ENCODE measurements at places on chromosomes 16 and 17.

DNA sequence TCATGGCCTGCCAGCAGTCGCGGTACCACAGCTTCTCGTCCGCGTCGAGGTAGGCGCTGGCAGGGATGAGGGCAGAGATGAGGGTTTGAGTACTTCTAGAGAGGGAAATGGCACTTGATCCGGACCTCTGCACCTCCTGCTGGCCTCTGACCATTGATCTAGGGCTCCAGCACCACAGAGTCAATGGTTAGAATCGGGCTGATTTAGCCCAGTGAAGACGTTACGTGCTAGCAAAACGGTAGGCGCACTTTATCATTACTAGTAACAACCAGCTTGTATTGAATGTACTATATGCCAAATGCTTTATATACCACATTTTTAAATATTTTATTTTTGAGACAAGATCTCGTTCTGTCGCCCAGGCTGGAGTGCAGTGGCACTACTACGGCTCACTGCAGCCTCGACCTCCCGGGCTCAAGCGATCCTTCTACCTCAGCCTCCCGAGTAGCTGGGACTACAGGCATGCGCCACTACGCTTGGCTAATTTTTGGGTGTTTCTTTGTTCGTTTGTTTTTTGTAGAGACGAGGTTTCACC lies 526 bp downstream of the TSNAXIP1 start:
- DNase-seq: no peak

GRCh38 chr16:64364894-64365293 lies 757.0 kb downstream of the CDH11 start:
- DNase-seq: no peak

DNA sequence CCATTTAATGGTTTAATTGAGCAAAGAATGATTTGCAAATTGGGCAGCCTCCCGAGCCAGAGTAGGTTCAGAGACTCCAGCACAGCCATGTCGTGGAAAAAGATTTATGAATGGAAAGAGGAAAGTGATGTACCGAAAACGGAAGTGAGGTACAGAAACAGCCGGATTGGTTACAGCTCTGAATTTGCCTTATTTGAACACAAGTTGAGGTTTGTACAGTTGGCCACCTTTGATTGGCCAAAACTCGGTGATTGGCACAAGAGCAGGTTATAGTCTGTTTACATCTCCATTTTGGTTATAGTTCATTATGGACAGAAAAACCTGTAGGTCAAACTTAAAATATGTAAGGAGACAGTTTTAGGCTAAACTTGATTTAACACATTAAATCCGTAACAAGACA lies 44.5 kb downstream of the TENT4B start:
- DNase-seq: no peak

DNA sequence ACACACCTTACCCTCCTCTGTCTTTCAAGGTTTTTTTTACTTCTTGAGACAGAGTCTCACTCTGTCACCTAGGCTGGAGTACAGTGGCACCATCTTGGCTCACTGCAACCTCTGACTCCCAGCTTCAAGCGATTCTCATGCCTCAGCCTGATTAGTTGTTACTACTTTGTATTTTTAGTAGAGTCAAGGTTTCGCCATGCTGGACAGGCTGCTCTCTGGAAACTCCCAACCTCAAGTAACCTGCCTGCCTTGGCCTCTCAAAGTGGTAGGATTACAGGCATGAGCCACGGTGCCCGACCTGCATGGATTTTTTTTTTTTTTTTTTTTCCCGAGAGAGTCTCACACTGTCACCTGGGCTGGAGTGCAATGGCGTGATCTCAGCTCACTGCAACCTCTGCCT lies 273.2 kb downstream of the RBFOX1 start:
- DNase-seq: no peak

DNA sequence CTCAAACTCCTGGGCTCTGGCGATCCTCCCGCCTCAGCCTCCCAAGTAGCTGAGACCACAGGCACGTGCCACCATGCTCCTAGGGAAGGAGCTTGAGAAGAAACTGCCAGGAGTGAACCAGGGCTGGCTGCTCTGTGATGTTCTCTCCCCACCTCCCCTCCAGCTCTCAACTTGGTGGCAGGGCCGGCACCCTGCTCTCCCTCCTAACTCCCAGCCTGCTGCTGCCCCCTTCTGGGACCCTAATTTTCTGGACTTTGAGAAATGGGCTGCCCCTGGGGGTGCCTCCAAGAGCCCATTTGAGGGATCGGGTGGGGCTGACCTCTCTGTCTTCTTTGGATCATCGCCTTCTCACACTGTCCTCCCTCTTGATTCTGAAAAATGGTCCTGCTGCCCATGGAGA lies 14.9 kb upstream of the STAT3 start:
- no peak for DNase-seq

- no peak for DNase-seq
Observed at GRCh38 chr16:10667239-10667638, 27.5 kb downstream of the TEKT5 start.

GRCh38 chr17:62626719-62627218 lies 701 bp upstream of the MRC2 start:
- peak; percentile 56 for DNase-seq

DNA sequence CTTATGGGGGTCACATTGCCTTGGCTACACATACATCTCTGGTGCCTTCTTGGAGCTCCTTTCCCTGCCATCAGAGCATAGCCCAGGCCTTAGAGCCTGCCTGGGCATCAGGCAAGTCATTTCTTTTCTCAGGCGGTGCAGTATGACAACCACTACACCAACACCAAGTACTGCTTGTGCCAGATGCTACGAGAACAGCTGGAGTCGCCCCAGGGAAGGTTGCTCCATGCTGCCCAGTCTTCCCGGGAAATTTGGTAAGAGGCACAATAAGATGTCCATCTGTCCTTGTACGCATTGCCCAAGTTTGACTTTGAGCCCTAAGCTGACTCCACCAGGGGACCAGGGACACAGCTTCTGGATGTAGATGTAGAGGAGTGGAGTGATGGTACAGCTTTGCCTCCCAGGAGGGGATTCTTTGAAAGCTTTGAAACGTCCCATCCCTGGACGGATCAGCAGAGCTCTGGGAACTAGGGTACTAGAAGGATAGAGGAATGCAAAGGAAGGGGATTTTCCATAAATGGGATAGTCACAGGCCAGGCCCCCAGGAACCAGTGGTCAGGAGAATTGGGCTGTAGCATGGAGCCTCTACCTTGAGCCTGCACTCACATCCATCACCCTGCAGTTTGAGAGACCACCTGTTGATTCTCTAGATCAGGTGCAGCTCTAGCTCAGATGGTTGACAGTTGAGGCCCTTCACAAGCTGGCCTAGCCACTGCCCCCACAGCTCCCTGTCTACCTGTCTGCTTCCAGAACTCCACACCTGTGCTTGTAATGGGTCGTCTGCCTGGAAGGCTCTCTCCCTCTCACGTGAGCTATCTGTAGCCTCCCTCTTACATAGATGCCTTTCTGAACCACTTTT lies 11.0 kb upstream of the NFATC3 start:
- DNase-seq: no peak

- peak; percentile 58 for DNase-seq
Observed at GRCh38 chr16:89922477-89922883, 662 bp upstream of the TUBB3 start.

DNA sequence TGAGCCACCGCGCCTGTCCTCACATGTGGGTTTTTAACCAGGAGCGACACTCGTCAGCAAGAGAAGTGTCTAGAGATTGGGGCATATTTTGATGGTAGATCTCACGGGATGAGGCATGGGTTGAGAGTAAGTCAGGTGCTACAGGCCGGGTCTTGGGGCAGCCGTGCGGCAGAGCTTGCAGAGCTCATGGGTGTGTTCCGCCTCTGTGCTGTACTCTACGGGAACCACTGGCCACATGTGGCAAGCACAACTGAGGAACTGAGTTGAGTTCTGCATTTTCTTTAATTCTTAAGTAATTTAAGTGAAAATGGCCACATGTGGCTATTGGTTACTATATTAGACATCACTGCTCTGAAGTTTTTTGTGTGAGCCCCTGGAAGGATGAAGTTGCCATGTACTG lies 9.6 kb downstream of the CLUAP1 start:
- DNase-seq: no peak

GRCh38 chr16:50322333-50322732 lies 46.5 kb downstream of the BRD7 start:
- no peak for DNase-seq

DNA sequence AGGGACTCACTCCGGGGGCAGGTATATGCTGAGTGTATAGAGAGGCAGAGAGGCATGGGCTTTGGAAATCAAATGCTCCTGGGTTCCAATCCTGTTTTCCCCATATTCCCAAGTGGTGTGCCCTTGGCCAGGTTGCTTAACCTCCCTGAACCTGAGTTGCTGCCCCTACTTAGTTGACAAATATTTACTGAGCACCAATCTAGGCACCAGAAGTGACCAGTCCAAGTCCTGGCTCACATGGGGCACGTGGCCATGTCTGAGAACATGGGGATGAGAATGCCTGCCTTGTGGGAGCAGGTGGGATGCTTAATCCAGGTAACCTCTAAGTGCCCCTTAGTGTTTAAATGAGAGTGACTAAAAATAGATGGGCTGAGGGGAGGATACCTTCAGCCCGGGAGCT lies 4.2 kb downstream of the SOCS3 start:
- no peak for DNase-seq

- DNase-seq: peak; percentile 37
Observed at GRCh38 chr16:28974007-28974436, 556 bp upstream of the SPNS1 start.

- DNase-seq: peak; percentile 33
Observed at GRCh38 chr17:19867329-19868078, at the start of gene ULK2. Gene ULK2, minus strand, starts transcription at chr17:19867936. Its CDS starts 519 bp downstream, at chr17:19867417.

DNA sequence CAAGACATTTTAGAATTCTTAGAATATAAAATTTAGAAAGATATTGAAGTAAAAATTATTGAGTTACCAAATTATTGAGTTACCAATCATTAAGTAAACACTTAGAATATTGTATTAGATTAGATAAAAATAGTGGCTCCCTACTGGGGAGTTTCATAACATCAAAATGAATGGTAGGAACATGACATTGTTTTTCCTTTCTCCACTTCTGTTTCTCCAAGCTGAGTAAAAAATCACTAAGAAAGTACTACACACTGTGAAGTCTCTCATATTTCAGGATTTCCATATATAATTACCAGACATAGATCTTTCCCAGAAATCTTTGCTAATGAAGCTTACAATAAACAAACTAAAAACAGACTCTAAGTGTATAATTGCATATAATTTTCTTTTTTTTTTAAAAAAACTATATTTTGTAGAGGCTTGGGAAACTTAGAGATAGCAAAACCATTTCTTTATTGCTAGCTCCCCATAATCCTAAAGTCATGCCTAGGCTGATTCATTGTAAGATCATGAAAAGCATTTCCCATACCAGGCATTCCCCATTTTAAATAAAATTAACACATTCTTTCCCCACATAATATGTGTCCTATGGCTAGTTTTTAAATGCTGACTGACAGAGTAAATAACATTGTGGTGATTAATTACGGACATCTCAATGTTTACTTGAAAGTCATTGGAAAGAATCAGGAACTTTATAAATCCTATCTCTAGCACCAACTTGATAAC lies 1408.7 kb upstream of the GOT2 start:
- no peak for DNase-seq

- no peak for DNase-seq
Observed at GRCh38 chr16:66120656-66121055, 245.8 kb upstream of the CDH5 start.

- no peak for DNase-seq
Observed at GRCh38 chr16:82384017-82384416, 214.0 kb upstream of the MPHOSPH6 start.

DNA sequence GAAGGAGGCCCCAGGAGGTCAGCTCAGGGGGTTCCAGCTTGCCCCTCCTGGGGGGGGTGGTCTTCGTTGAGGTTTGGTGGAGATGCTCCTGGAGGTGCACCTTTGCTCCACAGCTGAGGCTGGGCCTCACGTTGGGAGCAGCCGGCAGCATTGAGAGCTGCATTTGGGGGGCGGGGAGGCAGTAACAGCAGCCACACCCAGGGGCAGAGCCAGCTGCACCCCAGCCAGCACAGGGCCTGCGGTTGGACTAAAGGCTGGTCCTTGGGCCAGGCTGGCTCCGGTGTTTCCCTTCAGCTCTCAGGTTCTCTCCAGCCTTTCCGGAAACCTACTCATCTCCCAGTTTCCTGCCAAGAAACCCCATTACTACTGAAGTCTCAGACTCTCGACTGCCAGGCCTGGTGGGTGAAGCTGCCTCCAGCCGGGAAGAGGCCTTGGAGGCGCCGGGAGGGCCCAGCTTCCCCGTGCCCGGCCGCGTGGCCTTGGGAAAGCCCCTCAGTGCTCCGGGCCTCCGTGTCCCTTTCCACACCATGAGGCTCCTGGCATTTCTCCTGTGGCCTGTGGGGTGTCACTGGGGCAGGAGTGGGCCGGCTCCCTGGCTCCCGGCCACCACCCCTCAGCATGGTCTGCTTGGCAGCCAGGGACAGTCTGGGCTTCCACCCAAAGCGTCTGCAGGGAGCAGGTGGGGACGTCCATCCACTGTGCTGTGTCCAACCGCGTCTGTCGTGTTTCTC lies 14.0 kb upstream of the BAIAP2 start:
- no peak for DNase-seq

GRCh38 chr17:45107293-45108010 lies 24.9 kb downstream of the PLCD3 start:
- no peak for DNase-seq

DNA sequence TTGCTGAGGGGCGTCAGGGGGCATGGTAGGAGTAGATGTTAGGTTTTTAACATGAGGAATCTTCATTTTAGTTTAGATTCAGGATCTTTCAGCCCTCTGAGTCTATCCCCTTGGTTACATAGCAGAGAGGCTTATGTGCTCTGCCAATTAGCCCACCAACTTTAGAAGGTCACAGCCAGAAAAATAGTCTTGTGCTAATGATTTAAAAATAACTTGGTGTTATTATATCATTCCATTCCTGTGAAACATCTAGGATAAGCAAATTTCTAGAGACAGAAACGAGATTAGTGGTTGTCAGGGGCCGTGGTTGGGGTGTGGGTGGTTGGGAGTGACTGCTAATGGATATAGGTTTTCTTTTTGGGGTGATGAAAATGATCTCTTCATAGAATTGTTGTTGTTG lies 183.7 kb downstream of the SNX29 start:
- DNase-seq: no peak

- no peak for DNase-seq
Observed at GRCh38 chr16:8943966-8944759, 19.5 kb downstream of the USP7 start.

DNA sequence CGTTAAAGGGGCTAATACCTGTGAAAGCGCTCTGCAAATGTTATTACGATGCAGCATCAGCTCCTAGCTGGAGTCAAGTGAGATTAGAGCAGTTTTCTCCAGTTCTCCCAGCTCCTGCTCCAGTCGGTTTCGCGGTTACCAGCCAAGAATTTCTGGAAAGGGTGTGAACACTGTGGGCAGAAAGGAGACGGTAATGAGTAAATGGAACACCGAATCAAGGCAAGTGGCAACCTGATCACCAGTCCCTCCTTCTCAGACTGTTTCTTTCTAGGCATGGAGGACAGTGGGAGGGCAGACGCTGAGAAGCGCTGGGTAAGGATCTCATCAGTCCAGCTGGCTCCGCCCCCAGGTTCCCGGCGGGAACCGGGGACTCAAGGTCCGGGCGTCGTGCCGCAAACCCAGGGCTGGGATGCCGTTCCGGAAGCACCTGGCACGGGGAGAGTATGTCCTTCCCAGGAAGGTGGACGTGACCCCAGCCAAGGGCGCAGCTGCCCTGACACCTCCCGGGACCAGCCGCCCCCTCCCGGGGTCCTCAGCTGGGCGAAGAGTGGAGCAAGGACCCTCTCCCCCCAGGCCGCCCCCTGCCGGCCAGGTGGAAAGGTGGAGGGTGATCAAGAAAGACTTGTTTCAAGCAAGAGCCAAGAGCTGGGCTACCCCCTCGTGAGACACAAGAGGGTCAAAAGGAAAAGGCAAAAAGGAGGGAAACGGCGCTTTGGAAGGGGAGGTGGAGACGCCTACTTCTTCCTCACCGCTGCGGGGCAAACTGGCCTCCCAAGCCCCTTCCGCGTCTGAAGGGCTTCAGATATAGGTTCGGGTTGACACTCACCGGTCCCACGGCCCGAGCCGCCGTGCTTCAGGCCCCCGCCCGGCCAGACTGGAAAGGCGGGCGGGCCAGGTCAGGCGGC lies 481 bp downstream of the MYO19 start:
- DNase-seq: peak; percentile 56
